Renal cortex interstitium (tissue), 15 donors: ENCODE measurements at places on chromosomes 2 and 18.
A peak's percentile ranks its signal among the peaks of the same experiment; 100 is the strongest.

GRCh38 chr18:63322908-63323634, 3.5 kb upstream of the BCL2 start:
- no peak for DNase-seq

GRCh38 chr18:40222776-40223175, 1732.3 kb upstream of the PIK3C3 start:
- DNase-seq: no peak

DNA sequence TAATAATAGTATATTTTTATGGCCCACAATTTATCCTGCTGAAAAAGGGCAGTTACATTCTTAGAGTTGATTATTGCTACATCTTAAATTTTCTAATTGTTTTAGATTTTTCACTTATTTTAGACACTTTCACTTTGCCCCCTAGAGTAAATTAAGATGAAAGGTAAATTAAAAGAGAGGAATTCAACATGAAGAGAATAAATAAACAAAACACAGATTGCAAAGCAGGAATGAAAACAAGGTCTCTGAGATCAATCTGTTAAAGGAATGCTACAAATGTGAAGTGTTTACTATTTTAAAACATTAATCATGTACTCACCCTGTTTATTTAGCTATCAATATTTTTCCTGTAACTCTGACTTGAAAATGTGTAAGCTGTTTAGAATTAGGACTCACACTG, 113.5 kb upstream of the ETAA1 start:
- peak; percentile 29 for DNase-seq

DNA sequence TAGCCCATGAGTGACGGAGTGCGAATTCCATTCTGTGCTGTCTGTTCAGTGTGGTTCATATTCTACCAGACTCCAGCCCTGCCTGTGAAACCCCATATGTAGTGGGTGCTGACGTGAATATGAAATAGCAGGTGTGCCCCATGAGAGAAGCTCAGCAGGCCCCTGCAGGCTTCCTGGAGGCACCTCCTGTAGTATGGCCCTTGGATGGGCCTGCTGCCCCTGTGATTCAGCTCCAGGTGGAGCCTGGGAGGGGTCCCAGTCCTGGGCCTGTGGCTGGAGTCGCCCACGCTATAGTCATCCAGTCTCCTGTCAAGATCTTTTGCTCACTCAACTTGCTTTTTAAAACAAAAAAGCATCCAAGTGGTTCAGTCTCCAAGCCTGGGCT, 125.5 kb downstream of the GLI2 start:
- no peak for DNase-seq

DNA sequence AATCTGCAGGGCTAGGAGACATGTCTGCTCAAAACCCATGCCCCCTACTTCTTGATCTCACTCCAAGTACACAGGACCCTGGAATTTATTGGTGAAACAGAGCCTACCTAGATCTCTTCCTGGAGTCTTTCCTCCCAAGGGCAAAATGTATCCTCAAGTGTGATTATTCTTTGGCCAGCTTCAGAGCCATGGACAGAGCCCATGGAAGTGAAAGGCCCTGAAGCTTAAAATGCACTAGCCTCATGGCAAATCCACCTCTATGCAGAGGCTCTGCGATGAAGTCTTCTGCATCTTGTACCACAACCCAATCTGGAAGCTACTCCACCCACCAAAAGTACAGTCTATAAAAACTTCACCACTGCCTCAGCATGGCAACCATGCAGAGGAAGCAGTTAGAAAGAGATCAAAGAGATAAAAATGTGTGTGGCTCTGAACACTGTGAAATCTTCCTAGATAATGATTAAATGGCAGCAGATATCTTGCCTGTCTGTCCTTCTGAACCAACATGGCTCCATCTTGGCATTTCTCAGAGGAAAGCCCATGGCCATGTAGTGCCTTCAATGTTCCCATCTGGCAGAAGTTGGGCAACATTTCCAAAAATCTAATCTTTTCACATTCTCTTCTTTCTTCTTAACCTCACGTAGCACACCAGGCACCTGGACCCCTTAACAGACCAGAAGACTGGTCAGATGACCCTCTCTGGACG, 142.9 kb upstream of the KLF7 start:
- DNase-seq: no peak

DNA sequence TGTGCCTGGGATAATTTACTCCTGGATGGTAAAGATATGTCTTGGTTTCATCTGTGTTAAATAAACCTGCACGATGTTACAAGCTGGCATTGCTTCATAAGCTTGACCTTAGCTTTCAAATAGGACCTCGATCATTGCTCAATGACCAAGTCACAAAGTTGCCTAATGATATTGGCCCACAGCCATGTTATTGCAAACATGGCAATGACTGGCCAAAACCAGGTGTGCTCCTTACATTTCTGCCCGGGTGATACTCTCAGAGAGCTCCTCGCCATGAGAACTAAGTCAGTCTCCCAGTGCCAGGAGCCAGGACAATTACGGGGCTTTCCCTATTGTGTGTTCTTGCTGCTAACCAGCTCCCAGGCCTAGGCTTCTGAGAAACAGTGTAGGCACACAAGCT, 72.5 kb upstream of the CYP1B1 start:
- no peak for DNase-seq
